Suprapubic skin (tissue), 4 donors: ENCODE measurements at places on chromosomes 7 and 10. TPM values are rescaled to one million over a fixed set of nuclear protein-coding genes. Genes with fewer than 3 reads are reported as not detected.

DNA sequence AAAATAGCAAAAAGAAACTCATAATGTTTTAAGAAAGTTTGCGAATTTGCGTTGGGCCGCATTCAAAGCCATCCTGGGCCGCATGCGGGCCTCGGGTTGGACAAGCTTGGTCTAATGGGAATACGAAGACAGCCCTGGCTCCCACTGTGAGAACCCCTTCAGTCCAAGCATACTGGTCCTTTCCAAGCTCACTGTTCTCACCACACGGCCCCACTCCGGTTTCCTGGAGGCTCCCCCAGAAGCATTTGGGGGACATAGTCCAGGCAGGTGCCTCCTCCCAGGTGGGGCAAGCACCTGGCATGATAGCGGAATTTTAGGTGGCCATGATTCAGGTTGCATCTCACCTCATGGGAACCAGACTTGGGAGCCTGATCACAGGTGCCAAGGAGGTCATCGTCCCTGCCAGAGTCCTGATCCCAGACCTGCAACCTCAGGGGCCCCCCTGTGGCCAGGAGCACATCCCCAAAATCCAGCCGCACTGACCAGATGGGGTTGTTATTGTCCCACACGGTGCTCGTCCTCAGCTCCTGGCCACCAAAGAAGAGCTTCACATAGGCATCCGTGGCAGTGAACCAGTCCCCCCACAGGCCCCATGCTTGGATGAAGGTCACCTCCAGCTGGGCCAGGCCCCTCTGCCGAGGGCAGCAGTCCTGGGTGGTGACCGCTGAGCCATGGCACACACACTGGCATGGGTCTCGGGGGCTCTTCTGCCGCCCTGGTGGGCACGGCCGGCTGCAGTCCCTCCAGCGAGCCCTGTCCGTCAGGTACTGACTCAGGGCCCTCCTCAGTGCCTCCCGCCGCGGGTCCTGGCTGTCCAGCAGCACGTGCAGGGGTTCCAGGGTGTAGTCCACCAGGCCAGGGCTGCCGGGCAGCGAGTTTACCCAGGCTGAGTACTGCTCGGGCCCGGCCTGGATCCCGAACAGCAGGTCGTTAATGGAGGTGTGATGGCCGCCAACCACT, 4.4 kb downstream of the PRF1 start:
- DNase-seq = no peak

DNA sequence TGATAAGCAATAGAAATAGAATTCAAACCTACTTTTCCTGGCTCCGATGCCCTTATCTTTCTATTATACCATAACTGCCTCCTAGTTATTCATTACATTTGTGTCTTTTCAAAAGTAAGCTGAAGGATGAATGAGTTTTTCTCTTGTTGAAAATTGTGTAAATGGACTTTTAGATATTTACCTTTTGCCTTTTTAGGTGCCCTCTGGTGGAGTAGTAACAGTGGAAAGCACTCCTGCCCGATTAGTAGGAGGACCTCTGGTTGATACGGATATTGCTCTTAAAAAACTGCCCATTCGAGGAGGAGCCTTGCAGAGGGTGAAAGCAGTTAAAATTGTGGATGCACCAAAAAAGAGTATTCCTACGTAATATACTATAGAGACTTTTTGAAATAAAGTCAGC, 11.2 kb downstream of the FAM237B start:
- DNase-seq = no peak

DNA sequence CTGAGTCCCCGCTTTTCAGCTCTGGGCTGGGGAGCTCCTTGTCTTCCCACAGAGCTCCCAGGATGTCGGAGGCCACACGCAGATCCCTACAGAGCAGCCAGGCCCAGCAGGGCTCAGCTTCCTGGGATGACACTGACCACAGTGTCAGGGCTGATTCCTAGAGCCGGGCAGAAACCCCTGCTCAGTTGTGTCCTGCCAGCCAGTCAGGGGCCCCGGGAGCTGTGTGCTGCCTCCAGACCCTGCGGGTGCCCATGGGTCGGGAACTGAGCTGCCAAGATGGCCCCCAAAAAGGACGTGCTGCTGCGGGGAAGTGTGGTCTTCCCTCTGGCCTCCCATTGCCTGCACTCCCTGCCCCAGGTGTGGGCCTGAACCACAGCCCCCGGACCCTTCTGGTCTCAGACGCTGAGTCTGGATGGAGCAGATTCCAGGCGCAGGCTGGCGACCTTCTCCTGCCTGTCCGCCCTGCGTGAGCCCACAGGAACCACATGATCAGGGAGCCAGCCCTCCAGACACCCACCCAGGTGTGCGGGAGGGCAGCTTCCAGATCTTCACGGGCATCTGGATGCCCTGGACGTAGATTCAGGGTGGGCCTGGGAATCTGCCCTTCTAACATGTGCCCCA, 217.4 kb downstream of the MAD1L1 start:
- DNase-seq = peak; percentile 50

SLC39A12 gene
- not detected for total RNA-seq

NEUROG3 gene
- total RNA-seq = not detected

ANK3 gene
- total RNA-seq = 97.8 TPM
